Stimulated activated CD4-positive, alpha-beta T cell treated with anti-CD3 and anti-CD28 coated beads, Interleukin-2, amount 100 ng/mL, for 24 hours (primary cell): ENCODE measurements at places on chromosomes 13 and 19.

GRCh38 chr19:44303976-44304568, 753 bp downstream of the ZNF235 start:
- no peak for DNase-seq

GRCh38 chr13:24627946-24628345, 52.3 kb upstream of the ATP12A start:
- DNase-seq = no peak

DNA sequence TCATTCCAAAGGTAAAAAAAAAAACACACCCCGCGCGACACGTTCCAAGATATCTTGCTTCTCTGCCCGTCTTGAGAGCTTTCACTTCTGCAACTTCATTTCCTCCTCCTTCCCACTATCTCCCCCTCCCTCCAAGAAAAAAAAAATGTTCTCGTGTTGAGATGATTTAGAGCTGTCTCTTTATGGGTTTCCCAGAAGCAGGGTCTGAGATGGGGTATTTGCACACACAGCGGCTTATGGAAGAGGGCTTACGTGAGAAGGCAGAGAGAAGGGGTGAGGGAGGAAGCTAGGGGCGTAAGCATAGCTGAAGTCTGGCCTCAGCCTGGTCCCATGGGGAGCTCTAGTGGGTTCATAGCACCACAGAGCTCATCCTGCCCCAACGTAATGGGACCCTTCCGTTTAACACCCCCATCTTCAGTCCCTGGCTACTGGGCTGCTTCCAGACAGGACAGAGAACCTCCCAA, 31.3 kb upstream of the USE1 start:
- peak; percentile 14 for DNase-seq

DNA sequence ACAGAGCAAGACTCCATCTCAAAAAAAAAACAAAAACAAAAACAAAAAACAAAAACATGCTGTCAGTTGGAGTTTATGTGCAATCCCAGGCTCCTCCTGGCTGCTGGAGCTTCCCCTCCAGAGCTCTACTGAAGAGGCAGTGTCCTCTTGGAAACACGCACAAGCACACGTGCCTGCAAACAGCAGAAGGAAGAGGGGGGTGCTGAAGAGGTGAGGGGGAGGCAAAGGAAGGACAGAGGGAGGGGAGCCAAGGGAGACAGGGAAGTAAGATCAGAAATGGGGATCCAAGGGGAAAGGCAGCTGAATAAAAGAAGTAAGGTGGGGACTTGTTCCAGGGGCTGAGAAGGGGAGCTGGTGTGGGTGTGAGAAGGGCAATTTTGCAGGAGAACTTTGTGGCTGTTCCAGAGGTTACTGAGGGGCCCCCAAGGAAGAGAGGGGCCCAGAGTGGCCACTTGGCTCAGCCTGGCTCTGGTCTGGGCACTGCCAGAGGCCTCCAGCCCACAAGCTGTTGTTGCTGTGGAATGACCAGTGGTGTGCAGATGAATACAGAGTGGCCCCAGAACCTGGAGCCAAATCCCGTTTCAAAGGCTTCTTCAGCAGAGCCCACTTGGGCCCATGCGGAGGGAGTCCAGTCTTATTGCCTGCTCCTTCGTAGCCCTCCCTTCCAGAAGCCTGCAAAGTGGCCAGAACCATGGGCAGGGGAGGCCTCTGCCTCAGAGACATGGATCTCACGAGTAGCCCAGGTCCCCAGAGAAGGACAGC, 34.4 kb downstream of the LYL1 start:
- DNase-seq = no peak

DNA sequence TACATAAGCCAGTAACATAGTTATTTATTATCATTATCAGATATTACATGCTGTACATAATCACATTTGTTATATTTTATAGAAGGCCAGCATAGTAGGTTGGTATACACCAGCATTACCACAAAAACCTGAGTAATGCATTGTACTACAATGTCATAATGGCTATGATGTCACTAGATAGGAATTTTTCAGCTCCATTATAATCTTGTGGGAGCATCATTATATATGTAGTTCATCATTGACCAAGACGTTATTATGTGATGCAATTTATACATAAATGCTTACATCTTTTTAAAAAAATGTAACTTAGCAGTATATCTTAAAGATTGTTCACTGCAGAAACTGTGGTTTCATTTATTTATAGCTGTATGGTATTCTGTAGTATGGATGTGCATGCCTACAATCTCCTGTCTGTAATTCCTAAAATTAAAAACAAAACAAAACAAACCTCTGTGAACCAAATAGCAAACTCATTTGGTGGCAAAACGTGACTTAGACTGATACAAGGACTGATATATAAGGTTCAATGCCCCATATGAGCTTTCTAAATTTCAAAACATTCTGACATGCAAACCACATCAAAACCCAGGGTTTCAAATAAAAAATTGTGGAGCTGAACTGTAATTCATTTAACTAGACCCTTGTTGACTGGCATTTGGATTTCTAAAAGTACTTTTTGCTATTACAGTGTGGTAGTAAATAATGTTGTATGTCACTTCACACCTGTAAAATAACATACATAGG, 250.9 kb downstream of the DLEU7 start:
- no peak for DNase-seq

DNA sequence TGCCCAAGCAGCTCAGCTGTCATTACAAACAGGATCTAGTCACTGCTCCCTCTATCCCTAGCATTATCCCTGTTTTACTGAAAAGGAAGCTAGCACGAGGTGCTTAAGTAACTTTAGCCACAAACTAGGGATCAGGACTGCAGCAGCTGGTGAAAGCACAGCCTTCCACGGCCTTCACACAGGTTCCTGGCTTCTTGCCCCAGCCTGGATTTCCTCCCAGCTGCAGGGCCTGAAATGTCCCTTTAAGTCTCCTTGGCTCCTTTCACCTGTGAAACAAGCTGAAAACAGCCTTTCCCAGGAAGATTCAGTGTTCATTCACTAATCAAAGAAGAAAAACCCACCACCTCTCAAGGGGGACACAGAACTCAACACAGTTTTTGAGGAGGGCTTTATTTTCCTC, 754.5 kb downstream of the DIAPH3 start:
- no peak for DNase-seq

DNA sequence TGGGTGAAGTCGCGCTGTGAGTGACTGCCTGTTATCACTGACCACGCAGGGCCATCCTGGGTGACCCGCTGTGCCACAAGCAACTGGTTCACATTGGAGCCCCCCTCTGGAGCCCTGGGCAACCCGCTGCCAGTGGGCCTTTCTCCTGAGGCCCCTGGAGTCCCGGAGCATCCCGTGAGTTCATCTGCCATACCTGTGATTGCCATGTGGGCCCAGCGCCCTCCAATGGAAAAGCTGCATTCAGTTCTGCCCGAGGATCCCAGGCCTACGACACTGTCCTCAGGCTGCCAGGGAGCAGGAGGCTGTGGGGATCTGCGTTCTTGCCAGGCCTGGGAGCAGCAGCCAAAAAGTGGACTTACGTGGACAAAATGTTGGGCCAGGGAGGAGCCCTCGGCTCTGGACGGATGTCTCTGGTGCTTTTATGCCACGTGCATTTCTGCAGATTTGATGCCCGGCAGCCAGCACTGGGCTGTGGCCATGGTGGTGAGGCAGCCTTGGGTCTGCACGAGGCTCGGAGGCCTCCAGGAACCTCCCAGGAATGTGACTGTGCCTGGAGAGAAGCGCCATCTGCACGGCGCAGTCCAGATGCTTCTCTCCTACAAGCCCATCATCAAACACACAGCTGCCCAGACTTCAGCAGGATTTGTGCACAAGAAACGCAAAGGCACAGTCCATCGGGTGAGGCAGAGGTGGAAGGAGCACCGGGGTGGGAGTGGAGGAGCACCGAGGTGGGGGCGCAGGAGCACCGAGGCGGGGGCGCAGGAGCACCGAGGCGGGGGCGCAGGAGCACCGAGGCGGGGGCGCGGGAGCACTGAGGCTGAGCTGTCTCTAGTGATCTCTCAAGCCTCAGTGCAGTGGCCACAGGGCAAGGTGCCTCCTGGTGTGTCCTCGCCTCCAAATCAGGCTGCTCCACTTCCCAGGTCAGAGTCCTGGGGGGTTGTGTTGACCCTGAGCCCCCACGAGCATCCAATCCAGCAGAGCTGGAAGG, 44.0 kb downstream of the C13orf46 start:
- DNase-seq = no peak

DNA sequence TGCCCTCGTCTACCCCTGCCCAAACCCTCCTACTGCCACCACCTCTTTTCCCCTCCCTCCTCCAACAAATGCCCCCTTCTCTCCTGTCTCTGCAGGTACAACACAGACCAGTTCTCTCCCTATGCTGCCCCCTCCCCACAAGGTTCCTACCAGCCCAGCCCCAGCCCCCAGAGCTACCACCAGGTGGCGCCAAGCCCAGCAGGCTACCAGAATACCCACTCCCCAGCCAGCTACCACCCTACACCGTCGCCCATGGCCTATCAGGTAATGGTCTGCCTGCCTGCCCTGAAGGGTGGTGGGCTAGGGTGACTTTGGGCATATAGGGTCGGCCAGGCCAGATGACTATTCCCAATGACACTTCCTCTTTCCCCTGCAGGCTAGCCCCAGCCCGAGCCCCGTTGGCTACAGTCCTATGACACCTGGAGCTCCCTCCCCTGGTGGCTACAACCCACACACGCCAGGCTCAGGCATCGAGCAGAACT, 6.5 kb upstream of the TIMM50 start:
- DNase-seq = peak; percentile 83

- DNase-seq = no peak
Measured at GRCh38 chr19:44809577-44810233, 802 bp downstream of the BCAM start.

DNA sequence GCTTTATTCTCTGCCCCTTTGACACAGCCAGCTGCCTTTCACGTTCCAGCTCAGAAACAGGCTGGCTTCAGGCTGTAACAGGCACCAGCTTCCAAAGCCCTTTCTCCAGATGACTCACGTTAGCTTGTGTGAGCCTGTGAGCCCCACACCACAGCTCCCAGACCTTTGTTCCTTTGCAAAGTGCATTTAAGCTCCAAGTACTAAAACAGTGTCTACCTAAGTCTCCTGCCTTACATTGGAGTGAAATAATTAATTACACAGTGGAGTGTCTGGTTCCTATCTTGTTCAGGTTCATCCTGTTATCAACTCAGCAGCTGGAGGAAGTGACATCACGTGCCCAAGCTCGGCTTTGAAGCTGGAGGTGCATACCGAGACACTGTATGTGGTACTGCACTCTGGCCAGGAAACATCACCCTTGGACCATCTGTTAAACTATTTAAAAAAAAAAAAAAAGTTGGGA, 475.8 kb downstream of the FOXO1 start:
- DNase-seq = peak; percentile 73

DNA sequence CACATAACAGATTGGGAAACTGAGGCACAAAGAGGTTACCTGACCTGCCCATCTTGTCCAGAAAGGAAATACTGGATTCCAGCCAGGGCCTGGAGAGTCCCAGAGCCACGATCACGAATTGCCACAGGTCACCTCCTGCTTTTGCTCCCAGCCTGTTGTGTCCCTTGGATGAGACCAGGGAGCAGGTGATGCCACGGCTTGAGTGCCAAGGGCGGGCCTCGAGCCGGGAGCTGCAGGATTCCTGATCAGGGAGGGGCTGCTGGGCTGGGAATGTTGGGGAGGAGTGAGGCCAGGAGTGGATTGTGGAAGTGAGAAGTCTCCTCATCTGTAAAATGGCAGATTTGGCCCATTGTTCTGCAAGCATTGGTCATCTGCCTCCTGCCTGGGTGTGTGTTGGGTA, 29.4 kb downstream of the DNM2 start:
- DNase-seq = no peak

DNA sequence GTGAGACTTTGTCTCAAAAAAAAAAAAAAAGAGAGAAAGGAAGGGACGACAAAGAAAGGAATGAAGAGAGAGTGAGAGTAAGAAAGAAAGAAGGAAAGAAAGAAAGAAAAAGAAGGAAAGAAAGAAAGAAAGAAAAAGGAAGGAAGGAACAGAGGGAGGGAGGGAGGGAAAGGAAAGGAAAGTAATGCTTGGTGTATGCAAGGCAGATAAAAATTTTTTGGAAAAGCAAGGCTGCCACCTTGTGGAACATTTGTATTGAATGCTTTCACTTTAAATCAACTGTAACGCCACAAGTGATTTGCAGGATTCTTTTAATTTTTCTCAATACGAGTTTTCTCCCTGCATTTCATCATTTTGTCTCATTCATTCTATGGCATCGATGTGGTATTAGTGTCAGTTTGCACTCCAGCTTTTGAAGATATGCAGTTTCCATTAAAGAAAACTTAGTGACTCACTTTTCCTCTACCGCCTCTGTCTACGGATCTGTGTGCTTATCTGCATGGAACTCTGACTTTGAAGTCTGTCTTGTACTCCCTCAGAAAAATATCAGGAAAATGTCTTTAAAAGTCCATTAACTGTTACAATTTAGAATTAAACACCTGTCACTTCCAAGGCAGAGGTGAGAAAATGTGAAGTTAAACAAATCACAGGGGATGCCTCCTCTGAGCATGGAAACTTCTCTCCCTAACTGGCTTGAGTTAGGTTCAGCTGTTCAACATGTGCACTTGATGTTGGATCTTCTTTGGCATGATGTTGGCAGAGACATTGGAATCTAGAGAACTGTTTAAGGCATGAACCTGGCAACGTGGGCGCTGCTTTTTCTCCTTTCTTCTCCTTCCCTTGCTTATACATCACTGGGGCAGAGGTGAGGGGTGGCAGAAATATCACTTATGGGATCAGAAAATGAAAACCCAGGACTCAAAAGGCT, 20.0 kb upstream of the ZDHHC20 start:
- DNase-seq = peak; percentile 5

DNA sequence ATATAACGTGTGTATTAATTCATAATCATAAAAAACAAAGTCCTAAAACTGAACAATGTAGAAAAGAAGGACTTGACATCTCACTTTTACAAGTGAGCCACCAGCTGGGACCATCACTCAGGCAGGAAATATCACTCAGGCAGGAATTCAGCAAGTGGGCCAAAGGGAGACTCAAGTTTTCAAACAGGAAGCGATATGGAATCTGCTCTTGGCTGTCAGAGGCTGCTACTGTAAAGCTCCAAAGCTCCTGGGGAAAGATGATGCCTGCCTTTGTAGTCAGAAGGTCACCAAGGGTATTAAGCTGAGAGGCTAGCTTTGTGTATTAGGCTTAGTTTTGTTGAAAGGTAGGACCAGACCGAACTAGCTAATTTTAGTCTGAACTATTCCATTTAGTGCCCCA, 5.5 kb upstream of the AKAP11 start:
- DNase-seq = no peak

DNA sequence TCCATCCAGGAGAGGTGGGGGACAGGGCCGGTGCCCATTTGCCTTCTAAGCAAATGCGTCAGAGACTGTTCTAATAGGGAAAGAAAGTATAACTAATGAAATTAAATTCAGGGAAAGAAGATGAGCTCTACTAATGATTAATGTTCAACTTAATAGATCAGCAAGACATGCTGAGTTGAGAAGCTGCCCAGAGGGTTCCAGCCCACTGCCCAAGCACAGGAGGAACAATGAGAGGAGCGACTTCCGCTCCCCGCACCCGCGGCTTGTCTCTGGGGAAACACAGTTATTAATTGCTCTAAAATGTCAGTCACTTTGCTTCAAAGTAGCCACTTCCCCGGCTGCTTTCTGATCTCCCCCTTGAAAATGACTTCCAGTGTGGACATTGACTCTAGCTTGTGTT, 331.3 kb downstream of the UQCRFS1 start:
- no peak for DNase-seq

DNA sequence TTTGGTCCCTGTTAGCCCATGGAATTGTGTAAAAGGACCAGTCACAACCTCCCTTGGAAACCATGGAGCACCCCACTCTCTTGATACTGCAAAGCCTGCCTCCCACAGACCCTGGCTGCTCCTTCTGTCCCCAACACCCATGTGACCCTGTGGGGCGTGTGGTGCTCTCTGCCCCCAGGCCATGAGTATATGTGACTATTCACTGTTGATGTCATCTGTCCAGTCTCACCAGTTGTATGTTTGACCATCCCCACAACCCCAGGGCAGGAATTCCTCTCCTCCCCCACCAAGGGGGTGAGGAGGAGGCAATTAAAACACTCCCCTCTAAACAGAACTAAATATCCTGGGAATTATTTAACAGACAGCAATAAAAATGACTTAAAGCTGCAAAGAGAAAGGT, 35.2 kb downstream of the KCTD15 start:
- no peak for DNase-seq
